ENCODE measurements at places on chromosomes 1 and 21.

DNA sequence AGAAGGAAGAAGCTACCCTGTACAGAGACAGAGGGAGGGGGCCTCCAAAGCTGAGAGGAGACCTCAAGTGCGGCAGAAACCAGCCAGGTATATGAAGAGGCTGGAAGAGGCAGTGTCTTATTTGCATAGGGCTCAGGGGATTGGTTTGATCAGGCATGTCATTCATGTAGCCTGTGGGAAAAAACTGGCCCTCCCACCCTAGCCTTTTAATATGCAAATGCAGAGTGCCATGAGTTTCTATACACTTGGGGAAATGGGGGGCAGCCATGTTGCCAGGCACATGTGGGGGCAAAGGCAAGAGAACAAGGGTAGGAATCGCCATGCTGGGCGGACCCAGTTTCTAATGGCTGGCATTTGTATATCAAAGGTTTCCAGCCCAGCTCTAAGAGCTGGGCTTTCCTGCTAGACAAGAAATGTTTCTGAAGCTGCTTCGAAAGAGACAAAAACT lies 172.7 kb downstream of the RASAL2 start:
- no peak for DNase-seq

DNA sequence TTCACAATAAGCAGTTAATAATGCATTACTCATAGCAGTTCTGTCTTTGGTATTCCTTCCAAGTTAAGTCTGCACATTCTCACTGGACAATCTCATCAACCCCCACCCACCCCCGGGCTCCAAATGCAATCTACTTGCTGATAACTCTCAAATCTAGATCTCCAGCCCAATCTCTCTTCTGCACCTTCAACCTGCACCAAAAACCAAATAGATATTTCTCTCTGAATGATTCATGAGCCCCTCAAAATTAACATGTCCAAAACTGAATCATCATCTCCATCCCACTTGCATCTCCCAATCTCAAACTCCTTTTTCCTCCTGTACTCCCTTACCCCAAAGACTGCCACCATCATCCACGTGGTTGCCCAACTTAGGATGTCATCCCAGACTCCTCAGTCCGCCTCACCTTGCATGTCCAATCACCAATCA lies 2.7 kb downstream of the DOCK7 start:
- DNase-seq, result no peak

DNA sequence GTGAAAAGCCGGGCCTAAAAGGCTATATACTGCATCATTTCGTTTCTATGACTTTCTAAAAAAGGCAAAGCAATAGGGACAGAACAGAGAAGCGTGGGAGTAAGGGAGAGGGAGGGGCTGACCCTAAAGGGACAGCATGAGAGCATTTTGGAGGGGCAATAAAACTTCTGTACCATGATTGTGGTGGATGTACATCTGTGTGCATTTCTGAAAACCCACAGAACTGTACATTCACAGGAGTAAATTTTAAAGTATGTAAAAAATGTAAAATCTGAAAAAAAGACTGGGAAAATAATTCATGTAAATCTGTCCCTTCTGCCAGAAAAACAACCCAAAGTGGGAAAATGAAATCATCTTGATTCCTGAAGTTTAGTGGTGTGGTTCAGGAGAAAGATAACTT lies 235.4 kb downstream of the CENPF start:
- no peak for DNase-seq

- DNase-seq, result no peak
These were observed 981.7 kb upstream of the B3GALT2 start for GRCh38 chr1:194167956-194168640.

DNA sequence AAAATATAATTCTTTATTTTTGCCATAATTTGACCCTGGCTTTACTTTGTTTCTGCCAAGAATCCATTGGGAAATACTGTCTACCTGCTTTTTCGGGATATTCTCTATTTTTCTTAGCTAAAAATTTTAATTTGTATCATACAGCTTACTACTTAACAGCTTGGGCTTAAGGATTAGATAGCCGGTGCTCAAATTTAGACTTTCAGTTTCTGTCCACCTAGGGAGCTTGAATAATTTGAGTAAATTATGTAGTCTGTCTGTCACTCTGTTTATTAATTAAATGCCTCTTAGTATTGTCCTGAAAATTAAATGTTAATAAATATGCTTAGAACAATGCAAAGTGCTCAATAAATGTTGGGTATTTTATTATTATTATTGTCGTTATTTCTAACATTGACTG lies 6.7 kb downstream of the SYCP1 start:
- no peak for DNase-seq

GRCh38 chr1:27322569-27323240 lies 742 bp downstream of the TMEM222 start:
- DNase-seq, result no peak

GRCh38 chr21:43652616-43653015 lies 6.7 kb downstream of the HSF2BP start:
- DNase-seq, result no peak

- DNase-seq, result no peak
These were observed 17.0 kb upstream of the RAVER2 start for GRCh38 chr1:64727861-64728260.

DNA sequence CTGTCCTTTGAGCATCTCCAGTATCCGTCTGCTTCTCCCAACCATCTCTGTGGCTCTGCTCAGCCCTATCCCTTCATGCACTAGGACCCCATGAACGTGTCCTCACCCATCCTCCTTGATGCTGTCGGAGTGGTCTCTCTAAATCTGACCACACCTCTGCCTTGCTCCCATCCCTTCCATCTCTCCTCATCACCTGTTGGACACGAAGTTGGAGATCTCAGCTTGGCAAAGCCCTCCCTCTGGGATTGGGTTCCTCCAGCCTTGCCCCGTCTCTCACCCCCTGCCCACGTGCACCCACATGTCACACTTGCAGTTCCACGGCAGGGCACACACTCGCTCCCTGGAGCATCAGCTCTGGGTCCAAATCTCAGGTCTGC lies 135.7 kb downstream of the ACTL8 start:
- DNase-seq, result no peak

DNA sequence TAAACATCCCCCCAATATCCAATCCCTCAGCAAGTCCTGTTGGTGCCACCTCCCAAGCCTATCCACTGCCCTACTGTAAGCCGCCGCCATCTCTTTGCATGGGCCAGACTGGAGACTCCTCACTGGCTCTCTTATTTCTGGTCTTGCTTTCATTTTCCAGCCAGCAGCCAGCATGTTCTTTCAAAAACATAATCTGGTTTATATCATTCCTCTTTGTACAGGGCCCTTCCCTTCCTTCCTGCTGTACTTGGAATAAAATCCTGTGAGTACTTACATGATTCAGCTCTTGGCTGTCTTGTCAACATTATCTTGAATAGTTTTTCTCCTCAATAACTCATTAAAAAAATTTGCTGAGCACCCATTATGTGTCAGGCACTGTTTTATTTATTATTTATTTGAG lies 28.2 kb downstream of the TLR5 start:
- DNase-seq, result no peak

DNA sequence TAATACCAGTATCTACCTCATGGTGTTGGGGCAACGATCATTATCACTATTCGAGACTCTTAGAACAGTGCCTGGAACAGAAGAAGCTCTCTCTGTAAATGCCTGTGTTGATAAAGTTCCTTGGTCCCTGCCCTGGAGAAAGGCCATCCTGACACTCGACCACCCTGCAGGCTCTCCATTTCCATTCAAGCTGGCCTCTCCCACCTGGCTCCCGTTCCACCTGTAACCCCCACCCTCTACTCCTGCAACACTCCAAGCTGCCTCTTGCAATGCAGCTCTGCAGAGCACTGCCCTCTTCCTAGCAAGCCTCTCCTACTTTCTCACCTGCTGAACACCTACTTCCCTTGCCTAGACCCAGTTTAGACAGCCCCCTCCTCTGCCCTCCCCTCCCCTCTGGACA lies 6.1 kb downstream of the SPOCD1 start:
- no peak for DNase-seq

DNA sequence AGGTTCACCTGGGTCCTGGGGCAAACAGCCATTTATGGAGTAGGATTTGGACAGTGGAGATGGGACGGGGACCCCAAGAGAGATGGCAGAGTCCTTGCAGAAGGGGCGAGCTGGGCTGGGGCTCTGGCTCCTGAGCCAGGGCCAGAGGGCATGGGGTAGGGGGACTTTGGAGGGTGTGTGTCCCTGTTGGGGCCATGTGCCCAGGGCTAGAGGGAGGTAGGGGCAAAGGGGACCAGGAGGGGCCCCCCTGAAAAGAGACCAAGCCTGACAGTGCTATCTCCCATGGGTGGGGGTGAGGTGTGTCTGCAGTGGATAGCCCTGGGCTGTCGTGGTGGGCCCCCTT lies 92.3 kb downstream of the TRIM11 start:
- DNase-seq, result no peak
